Thoracic aorta (tissue), 2 donors: ENCODE measurements at places on chromosomes 7 and 10.

DNA sequence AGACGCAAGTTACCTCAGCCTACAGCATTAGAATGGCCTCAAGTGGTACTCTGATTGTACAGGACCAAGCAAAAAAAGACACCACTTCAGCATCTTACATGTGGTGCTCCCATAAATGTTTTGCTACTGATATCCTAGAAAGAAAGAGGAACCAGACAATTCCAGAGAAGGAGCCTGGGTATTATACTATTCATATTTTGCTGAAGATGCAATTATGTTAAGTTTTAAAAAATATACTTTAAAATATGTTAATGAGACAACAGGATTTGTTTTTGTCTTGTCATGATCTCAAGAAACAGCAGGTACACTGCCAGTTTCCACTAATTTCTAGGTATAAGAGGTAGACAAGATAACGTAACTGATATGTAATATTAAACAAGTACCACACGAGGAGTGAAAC is 92.6 kb downstream of the JMJD1C start:
- no peak for DNase-seq

- DNase-seq, result no peak
Observed at GRCh38 chr7:141203586-141203985, 129.7 kb downstream of the TMEM178B start.

DNA sequence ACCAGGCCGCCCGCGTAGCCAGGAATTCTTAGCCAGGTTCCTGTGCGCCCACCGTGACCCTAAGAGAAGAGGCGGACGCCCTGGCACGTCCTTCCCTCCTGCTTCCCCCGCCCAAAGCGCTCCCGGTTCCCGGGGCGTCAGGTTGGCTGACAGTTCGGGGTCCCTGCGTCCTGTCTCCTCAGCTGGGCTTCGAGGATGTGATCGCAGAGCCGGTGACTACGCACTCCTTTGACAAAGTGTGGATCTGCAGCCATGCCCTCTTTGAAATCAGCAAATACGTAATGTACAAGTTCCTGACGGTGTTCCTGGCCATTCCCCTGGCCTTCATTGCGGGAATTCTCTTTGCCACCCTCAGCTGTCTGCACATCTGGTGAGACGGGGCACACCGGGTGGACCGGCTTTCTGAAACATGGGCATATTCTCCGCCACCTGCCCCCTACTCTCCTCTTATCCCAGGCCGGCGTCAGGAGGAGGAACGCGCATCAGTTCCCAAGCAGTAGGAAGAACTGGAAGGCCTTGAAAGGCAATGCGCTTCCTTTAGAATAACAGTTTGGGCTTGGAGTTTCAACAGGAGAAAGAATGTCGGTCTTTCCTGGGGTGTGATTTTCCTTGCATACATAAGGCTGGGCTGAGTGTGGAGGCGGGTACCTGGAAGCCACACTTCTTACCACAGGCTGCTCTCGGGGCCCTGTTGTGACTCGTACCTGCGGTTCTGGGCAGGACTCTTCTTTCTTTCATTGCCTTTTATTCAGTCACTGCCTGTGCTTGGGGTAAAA is 728 bp downstream of the CAV2 start:
- DNase-seq, result no peak

DNA sequence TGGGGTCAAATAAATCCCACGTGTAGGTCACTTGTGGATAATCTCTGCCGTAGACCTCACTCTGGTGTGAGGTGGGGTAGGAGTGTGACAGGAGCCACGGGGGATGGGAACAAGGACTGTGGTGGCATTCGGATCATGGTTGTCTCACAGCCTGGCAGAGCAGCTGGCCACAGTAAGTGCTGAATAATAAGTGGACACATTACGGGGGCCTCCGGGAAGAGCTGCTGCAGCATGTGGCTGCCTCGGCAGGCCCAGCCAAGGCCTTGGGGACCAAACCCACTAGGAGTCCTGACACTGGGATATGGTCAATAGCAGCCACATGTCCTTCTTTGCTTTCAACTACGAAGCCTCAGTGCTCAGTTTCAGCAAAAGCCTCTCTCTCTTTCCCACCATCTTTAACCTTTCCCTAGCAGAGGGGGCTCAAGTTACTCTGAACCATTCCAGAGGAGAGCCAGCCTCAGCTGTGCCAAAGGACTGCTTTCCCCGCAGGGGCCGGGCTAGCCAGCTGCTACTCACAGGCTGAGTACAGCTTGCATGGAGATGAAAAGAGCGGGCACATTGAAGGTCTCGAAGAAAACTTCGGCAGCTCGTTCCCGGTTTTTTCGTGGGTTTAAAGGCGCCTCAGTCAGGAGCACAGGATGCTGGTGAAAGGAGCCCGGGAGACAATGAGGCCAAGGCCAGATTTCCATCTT is 17.3 kb downstream of the ACTR1A start:
- no peak for DNase-seq

DNA sequence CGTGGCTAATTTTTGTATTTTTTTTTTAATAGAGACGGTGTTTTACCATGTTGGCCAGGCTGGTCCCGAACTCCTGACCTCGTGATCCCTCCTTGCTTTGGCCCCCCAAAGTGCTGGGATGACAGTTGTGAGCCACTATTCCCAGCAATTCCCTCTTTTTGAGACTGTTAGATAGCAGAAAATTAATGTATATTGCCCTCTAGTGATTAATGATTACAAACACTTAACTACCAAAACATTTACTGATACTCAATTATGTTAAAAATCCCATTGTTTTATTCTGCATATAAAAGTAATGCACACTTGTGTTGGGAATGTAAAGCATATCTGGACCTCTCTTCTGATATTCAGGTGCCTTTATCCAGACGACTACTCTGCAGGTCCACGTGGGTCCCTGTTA is 41.2 kb upstream of the COBL start:
- no peak for DNase-seq

DNA sequence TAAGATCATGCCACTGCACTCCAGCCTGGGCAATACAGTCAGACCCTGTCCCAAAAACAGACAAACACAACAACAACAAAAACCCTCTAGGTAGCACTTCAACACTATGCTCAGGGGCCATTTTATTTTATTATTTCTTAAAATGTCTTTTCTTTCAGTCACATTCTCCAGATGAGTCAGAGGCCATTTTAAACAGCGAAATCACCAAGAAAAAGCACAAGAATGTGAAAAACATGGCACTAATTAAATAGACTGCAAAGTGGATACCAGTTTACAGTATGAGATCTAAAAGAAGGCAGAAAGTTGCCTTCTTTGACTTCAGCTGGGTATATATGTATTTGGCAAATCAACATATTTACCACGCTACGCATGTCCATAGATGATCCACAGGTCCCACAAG is 6.1 kb upstream of the FGL2 start:
- no peak for DNase-seq
